ENCODE measurements at places on chromosomes 4 and X. TPM values are rescaled to one million over a fixed set of nuclear protein-coding genes. Genes with fewer than 3 reads are reported as not detected.

The TKTL2 gene
- total RNA-seq, result not detected

The SPANXD gene
- total RNA-seq, result not detected

The XKRX gene
- 1.0 TPM for total RNA-seq

The ANXA10 gene
- not detected for total RNA-seq

The GC gene
- not detected for total RNA-seq

The TGIF2LX gene
- not detected for total RNA-seq
